BE2C (cell line): ENCODE measurements at places on chromosomes 13 and 19.

- DNase-seq = no peak
Measured at GRCh38 chr13:43596924-43597598, 189.7 kb downstream of the ENOX1 start.

GRCh38 chr19:17866964-17867486 lies 4.7 kb upstream of the SLC5A5 start:
- DNase-seq = no peak

DNA sequence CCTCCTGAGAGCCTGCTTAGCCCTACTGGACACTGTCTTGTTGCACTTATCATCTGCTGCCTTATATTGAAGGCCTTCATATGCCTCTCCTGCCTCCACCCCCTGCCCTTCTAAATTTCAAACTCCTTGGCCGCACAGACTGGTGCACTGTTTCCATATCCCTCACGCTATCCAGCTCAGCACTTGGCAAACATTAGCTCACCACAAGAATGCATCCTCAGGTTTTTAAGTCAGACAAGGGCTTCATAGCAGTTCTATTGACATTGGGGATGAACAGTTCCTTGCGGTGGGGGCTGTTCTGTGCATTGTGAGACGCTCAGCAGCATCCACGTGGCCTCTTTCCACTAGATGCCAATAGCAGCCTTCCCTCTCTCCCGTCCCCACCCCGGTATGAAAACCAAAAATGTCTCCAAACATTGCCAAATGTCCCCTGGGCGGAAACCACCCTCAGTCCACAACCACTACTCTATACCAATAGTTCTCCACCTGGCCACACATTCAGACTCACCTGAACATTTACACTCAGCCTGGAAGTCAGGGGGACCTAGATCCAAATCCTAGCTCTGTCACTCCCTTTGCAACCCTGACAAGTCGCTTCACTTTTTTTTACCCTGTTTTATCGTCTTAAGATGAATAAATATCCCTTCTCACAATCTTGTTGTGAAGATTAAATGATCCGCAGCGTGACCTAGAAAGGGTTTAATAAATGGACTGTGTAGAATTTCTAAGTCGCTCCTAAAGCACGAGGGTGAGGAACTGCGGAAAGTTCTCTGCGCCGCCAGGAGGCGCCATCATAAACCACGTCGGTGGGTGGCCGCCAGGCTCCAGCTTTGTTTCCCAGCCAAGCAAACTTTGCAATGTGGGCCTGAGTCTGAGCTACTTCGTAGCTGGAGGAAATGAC lies 3.6 kb upstream of the CEACAM3 start:
- peak; percentile 68 for DNase-seq

DNA sequence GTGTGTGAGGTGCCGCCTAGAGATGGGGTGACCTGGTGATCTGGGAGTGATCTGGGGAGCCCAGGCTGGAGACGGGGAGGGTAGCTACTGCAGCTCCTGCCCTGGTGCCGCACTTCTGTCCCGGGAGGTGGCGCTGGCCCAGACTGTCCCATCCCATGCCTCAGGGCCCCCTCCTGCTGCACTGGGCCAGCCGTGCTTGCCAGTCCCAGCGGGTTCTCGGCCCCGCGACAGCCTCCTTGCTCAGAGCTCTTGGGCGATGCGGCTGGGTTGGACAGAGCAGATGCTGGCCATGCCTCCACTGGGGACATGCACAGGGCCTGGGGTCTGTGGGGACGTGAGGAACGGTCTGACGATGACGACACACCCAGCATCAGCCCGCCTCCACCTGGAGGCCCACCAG lies 2.5 kb downstream of the RAX2 start:
- no peak for DNase-seq

DNA sequence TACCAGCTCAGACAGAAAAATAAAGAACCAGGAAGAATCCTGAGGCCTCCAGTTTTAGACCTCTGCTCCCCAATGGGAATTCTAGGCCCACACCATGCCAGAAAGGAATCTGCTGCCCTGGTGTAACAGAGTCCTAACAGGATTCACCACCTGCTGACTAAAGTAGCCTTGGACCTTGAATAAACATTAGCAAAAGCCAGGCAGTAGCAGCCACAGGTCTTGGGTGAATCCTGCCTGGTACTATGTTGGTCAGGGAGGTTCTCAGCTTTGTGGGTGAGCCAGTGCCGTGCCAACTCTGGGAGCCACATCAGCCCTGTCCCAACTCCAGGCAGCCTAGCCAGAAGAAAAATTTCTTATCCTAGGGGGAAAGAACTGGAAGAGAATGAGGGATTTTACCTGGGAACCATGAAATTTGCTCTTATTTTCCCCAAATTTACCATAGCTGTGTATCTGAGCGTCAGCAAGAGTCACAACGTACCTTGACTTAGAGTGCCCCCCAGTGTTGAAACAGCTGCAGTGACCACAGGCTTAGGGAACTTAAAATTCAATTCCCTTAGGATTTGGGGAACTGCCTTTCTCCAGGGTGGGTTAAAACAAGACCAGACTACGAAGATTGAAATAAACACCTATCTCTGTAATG lies 1895.6 kb upstream of the PRR20A start:
- peak; percentile 28 for DNase-seq

GRCh38 chr19:15212711-15213110 lies 11.9 kb upstream of the NOTCH3 start:
- no peak for DNase-seq

GRCh38 chr19:3142292-3142670 lies 6.4 kb downstream of the GNA15 start:
- no peak for DNase-seq

DNA sequence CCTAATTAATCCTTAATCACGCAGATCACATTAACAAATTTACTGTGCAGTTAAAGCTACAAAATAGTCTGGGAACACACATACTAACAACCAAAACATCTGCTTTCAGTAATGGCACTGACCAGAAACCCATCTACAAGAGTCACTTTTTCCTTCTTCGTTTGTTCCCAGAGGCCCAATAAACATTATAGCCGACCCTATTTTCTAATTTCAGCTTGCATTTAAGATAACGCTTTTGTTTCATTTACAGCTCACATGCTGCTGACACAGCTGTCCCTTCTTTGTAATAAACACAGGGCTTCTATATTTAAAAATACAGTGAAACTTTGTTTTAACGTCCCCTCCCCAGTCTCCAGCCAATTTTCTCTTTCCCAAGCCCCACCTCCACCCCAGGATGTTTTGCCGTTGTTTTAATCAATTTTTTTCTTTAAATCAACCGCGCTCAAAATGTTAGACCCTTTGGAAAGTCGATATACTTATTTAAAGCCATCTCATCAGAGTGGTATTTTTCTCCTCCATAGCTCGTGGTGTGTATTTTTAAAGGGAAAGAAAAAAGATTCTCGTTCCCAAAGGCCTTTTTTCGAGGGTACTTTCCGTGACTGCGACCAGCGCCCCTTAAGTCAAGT lies 1.7 kb upstream of the WBP4 start:
- no peak for DNase-seq

GRCh38 chr19:35123573-35123972 lies 8.0 kb downstream of the FXYD3 start:
- DNase-seq = no peak

- no peak for DNase-seq
Measured at GRCh38 chr13:77143431-77143830, 116.5 kb upstream of the FBXL3 start.

DNA sequence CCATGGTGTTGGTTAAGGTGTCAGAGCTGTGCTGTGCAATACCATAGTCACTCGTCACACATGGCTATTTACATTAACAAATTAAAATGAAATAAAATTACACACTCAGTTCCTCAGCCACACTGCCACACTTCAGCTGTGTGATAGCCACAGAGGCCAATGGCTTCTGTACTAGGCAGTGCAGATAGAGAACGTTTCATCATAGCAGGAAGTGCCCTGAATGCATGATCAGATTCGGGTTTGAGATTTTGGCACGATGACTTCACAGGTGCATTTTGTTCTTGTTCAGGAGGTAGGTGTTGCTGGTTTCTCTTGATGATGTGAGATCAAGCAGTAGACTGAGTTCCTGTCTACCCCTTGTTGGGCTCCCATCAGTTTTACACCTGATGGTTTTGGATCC lies 6.5 kb downstream of the ARMC6 start:
- no peak for DNase-seq

GRCh38 chr13:45328661-45329111 lies 12.3 kb downstream of the TPT1 start:
- no peak for DNase-seq
